ENCODE measurements at places on chromosomes 6 and 20.

DNA sequence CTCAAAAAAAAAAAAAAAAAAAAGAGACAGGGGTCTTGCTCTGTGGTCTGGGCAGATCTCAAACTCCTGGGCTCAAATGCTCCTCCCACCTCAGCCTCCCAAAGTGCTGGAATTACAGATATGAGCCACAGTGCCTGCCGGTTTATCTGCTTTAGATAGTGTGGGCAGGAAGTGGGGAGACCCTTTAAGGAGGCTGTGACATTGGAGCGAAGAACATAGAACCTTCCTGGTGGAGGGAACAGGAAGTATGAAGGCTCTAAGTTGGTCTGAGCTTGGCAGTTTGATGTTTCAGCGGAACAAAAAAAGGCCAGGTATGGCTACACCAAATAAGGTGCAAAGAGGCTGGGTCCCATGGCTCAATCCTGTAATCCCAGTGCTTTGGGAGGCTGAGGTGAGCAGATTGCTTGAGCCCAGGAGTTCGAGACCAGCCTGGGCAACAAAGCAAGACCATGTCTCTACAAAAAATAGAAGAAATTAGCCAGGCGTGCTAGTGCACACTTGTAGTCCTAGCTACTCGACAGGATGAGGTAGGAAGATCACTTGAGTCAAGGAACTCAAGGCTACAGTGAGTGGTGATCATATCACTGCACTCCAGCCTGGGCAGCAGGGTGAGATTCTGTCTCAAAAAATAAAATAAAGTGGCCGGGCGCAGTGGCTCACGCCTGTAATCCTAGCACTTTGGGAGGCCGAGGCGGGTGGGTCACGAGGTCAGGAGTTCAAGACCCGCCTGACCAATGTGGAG, 8.7 kb upstream of the ZMYND8 start:
- DNase-seq = no peak

GRCh38 chr20:40643891-40644290, 45.1 kb downstream of the MAFB start:
- no peak for DNase-seq

- DNase-seq = no peak
These were observed 216.5 kb downstream of the ZMYND8 start for GRCh38 chr20:47139934-47140535.

DNA sequence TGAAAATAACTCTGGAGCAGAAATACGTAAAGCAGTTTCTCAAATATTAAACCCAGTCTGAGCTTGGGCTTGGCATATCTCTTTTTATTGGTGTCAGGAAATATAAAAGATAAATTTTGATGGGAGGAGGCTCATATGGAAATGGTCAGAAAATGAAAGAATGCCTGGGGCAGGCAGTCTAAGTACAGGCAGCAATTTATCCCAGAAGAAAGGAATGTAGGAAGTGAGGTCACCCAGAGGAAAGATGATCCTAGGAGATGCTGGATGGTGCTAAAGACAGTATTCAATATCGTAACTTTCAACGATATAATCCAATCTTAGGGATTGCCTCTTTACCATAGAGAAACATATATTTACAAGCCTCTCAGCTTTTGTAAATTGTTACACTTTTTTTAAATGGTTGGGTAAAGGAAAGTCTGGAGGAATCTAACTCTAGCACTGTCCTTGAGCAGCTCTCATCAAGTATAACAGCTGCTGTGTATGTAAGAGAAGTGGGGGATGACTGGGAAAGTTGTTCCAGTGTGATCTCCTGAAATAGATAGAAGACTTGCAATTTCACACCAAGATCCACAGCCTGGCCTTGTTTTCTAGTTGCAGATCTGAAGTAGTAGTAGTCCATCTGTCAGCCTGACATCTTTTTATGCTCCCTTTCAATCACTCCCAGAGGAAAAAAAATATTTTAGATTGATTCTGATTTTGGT, 256.9 kb upstream of the SASH1 start:
- no peak for DNase-seq

Measured in stimulated activated CD8-positive, alpha-beta memory T cell treated with anti-CD3 and anti-CD28 coated beads, Interleukin-2, amount 100 ng/mL, for 1 hour (primary cell).